ENCODE measurements at places on chromosomes 2 and 18. TPM values are rescaled to one million over a fixed set of nuclear protein-coding genes. Genes with fewer than 3 reads are reported as not detected.

DNA sequence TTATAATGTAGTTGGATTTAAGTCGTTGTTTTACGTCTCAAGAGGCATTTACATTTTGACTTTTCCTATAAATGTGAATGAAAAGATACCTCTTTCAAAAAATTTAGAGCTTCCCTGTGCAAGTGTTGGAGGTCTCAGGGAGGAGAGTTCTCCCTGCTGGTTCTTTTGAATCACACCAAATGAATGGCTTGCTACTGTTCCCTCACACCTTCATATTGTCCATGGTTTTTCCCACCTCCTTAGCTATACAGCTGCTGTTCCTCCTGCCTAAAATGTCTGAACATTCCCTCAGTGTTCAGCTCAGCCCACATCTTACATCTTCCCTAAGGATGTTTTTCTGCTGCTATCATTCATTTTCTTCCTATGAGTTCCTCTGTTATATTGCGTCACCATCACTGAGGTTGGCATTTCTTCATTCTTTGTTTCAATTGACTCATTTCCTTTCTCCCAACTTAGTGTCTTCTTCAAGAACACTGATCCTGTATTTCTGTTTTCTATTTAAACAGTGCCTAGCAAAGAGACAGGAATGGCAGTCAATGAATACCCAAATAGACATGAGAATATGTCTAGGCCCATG is 46.0 kb downstream of the COX7A2L start:
- DNase-seq, result no peak

DNA sequence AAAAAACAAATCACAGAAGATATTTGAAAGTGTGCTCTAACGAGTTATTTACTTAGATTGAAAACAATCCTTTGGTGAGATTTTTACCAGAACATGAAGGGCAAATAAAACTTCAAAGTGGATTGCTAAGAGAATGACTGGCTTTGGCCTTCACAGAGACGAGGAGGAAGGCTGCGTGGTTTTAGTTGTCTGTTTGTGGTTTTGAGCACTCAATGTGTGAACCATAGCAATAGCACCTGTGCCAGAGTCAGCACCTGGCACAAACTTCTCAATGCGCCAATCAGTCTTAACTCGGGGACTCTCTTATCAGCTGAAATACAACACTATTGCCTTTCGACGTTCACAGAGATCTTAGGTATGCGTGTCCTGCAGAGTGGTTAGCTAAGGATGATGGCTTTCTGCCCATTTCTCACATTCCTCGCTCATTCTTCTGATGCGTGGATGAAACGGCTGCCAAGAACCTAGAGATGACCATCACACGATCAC is 70.0 kb downstream of the MBP start:
- no peak for DNase-seq

DNA sequence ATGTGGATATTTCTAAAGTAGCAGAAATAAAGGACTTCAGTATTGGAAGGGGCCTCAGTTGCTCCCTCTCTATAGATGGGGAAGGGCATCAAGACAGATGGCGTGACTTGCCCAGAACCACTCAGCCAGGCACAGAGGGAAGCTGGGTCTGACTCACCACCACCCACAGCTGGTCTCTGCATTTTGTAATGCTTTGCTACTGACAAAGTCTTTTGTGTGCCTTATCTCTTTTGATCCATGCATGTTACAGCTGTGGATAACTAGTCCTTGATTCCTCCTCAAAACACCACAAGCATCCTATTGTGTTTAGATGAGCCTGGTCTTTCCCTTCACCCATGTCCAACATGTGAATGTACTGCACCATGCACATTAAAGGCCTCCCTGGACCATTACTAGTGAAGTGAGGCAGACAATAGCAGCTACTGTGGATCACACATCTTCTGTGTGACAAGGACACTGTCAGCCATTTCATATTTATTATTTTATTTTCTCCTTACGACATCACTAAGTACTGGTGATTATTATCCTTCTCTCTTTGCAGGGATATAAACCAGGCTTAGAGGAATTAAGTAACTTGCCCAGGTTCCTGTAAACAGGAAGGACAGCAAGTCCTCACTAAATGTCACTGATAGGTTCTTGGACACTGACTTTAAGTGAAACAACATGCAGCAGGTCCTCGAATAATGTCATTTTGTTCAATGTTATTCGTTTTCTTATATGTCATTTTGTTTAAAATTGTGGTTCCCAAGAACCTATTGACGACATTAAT is 29.6 kb upstream of the IL37 start:
- DNase-seq, result peak; percentile 15

- no peak for DNase-seq
Observed at GRCh38 chr2:182186132-182186735, 200.6 kb downstream of the PPP1R1C start.

DNA sequence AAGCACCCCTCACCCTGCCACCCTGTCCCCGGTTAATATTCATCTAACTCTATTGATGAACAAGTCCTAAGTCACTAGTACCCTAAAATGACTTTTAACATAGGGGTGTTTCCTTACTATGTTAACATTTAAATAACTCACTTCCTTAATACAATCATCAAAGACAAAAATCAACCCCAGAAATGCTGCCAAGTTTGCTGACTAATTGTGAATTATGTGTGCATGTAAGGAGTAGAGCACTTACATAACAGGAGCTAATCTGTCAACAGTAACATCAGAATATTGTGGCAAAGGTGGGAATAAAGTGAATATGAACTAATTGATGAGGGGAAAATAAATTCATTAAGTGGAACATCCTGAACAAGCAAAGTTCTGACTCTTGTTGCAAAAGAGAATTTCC is 81.4 kb upstream of the ERBB4 start:
- DNase-seq, result no peak

GRCh38 chr2:10499275-10499907 is 51.3 kb upstream of the ODC1 start:
- DNase-seq, result no peak

- DNase-seq, result no peak
Observed at GRCh38 chr2:32189011-32189410, 23.3 kb downstream of the SLC30A6 start.

GRCh38 chr18:80104364-80104779 is 4.7 kb upstream of the ADNP2 start:
- DNase-seq, result no peak

- no peak for DNase-seq
Observed at GRCh38 chr2:1598800-1599199, 145.5 kb downstream of the PXDN start.

DNA sequence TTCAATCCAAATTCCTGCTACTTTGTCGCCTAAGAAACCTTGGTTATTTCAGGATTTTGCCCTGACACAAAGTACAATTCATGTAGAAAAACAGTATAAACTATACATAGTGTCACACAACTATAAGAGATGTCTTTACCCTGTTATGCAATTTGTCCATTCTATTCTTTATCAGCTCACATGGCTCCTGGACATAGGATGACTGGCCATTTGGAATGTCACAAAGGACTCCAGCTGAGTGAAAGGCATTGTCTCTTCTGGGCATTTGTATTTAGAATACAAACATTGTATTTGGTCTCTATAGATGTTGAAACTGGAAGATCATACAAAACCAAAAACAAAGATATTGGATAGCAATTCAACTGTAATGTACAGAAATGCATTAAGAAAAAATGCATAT is 944.6 kb upstream of the LRRTM1 start:
- no peak for DNase-seq

DNA sequence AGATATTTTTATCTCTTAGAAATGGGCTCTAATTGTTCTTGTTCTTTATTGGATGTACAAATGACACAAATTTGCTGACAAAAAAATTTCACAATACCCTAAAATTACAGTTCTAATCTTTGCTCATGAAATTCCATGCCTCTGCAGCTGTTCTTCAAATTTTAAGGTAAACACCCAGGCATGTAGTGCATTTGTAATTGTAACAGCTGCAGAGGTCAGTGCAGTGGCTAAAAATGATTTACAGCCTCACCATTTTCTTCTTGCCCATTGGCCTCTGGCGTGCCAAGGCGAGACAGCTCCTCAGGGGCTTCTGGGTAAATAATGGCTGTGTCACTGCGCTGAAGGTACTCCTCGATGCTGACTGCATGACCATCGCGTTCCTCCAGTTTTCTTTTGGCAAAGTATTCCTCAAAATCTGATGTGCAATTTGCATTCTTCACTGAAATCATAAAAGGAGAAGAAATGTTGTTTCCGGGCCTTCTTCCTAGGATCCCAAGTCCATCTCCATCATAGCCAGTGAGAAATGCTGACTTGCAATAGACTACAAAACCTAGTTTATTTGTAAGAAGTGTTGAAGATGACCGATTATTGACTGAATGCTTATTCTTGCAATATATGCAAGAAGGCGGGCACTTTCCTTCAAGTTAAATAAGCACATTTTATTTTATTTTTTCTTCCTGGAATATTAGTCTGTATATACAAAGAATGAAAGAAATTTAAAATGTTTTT is 115.2 kb downstream of the ZEB2 start:
- no peak for DNase-seq

DNA sequence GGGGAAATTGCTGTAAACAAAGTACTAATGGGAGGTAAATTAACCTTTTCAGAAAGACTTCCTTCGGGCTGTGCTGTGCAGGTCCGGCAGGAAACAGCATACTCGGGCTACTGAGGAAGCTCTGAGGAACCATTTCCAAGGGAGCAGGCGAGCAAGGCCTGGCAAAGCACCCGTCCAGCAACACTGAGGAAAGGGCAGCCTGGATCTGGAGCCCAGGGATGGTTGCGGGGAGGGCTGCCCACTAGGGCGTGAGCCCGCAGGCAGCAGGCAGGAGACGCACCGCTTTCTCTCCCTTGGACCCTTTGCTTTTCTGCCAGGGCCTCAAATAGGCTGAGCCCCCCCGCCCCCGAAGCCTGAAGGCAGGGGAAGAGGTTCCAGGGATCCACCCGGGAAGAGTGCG is 89.5 kb downstream of the SOX11 start:
- no peak for DNase-seq

- no peak for DNase-seq
Observed at GRCh38 chr2:224363281-224363680, 38.6 kb downstream of the FAM124B start.

DNA sequence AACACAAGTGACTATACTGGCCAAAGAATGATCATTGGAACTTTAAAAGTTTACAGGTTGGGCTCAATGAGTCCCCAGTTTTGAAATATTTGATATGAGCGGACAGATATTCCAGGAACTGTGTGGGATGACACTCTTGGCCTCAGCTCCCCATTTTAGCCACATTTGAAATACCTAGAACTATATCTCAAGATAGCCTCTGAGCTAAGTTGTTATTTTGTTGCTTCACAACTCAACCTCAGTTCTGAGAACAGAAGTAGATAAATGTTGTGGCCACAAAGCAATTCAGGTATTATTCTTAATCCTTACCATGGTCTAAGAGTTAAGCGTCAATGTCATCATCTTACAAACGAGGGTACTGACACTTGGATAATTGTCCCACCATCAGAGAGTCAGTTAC is 172.2 kb upstream of the SETBP1 start:
- DNase-seq, result no peak

DNA sequence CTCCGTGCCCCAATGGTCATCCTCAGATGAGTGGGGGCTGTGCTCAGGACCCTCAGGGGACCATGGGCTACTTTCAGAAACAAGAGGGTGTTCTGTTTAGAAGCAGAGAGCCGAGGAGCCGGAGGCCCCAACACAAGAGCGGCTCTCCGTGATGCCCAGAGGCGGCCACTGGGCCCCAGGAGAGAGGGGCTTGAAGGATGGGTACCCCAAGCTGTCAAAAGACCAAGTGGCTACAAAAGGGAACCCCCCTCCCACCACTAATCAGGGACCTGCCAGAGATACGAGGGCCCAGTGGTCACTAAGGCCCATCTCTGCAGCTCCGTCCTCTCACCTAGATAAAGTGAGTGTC is 93.6 kb downstream of the HDAC4 start:
- no peak for DNase-seq

Gene SERPINB4
- not detected for polyA plus RNA-seq

Gene RFX8
- 0.45 TPM for polyA plus RNA-seq

Gene VWA3B
- 0.23 TPM for polyA plus RNA-seq

Gene FBXO15
- 0.43 TPM for polyA plus RNA-seq
